Activated T-cell treated with anti-CD3 and anti-CD28 coated beads for 24 hours (primary cell): ENCODE measurements at places on chromosomes 3 and 15.

- no peak for DNase-seq
Observed at GRCh38 chr3:149085828-149086231, 503 bp downstream of the HLTF start.

GRCh38 chr15:61742591-61742990 is 317.7 kb downstream of the VPS13C start:
- DNase-seq, result no peak

DNA sequence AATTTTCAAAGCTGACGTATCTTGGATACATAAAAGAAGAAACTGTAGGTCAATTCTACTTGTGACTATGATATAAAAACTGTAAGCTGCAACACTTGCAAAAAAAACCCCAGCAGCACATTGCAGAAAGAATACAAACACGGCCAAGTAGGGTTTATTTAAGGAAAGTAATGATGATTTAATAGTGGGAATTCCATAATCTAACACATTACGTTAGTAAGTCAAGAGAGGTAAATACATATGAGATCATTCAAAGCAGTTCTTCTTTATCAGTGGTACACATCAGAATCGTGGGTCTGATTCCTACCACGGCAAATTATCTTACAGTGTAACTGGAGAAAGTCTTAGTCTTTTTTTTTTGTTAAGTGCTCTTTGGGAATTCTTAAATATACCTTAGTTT is 292.4 kb upstream of the WNT5A start:
- no peak for DNase-seq

DNA sequence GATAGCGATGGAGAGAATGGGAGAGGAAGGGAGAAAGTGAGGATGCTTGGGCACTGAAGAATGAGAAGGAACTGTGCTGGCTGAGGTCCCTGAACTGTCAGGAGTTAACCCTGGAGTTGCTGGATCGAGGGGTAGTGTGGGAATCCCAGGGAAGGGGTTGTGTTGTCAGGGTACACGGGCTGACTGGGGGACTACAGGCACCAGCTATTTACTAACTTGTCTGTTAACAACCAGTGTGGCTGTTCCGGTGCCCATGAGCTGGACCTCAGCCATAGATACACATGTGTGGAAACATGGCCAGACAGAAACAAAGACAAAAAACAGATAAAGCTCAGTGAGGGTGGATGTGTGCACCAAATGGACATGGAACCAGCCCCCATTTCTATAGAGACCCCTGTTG is 55.1 kb downstream of the GASK1A start:
- DNase-seq, result no peak

GRCh38 chr3:15923640-15924405 is 126.0 kb upstream of the ANKRD28 start:
- no peak for DNase-seq

GRCh38 chr3:153144071-153144470 is 18.0 kb upstream of the RAP2B start:
- DNase-seq, result no peak

DNA sequence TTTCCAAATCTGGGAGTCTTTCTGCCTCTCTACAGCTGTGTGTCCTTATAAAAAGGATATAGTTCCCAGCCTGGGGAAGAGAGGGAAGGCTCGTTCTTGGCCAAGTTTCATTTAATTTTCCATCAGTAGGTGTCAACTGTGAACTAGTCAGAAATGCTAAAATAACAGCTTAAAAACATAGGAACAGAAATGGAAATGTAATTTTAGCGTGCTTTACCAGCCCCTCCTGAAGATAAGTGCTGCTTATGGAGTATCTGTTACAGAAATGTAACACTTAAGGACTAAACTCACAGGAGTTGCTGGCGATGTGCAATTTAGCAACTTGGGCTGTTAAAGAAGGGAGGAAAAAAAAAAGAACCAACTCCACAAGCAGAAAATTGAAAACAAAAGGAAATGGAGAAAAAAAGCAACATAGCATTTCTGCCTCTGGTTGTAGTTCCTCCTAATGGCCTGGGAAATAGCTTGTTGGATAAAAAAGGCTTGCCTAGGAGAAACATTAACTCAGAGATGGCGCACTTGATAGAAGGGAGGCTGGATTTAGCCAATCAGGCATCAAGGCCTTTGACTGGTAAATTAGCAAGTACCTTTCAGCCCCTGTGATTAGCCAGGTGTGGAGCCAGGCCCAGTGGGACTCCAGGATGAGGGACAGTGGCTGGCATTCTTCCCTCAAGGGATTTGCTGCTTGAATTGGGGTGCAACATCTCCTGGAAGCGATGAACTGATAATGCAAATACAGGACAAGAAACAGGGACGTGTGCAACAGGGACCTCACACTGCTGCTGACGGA is 84.3 kb downstream of the RPLP1 start:
- no peak for DNase-seq

GRCh38 chr3:136645915-136646314 is 106.3 kb downstream of the STAG1 start:
- DNase-seq, result no peak

DNA sequence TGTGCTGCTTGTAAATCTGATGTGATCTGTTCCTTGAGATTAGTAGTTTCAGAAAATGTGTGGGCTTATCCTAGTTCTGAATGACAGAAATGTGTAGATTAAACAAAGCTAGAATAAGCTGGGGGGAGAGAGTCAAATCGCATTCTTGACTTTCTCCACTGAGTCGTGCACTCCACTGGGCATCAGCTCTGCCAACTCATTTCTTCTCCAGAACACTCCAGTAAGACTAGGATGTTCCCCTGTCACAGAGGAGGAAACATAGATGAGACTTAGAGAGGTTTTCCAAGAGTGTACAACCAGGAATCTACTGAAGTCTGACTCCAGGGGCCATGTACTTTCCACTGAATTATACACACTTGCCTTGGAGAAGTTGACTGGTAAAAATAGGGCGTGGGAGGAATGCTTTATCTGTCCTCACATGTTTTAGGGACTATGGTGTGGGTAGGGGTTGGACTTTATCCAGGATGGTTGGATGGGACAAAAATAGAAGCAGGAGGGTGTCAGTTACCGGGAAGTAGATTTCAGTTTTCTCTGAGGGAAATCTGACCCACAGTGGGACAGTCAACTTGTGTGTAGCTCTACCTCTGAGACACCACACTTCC is 298.2 kb downstream of the UBE2E2 start:
- DNase-seq, result no peak

- no peak for DNase-seq
Observed at GRCh38 chr3:117567382-117567781, 857.8 kb downstream of the TUSC7 start.

GRCh38 chr3:109921509-109921908 is 584.2 kb upstream of the DPPA4 start:
- DNase-seq, result no peak

- no peak for DNase-seq
Observed at GRCh38 chr15:25170781-25171110, 216.0 kb downstream of the SNRPN start.
